A549 treated with Hydrocortisone at 1 μM for 4 hours (cell line): ENCODE measurements at places on chromosomes 12 and 14. TPM values are rescaled to one million over a fixed set of nuclear protein-coding genes. Genes with fewer than 3 reads are reported as not detected.

Gene FIGNL2
- total RNA-seq, result 0.18 to 0.28 TPM (median 0.26 TPM) in 5 replicates

Gene KRT81
- 3,045 to 4,083 TPM (median 3,944 TPM) in 5 replicates for total RNA-seq

Gene RNASE9
- total RNA-seq, result not detected in 5 replicates

Gene LRFN5
- not detected in 5 replicates for total RNA-seq

Gene WIF1
- not detected in 5 replicates for total RNA-seq

Gene PHETA1
- 7.5 to 9.8 TPM (median 9.2 TPM) in 5 replicates for total RNA-seq

Gene TMX1
- 31.7 to 55.1 TPM (median 38.1 TPM) in 5 replicates for total RNA-seq

Gene MYF6
- total RNA-seq, result not detected in 5 replicates

Gene NTF3
- total RNA-seq, result not detected in 5 replicates

Gene ARHGEF25
- total RNA-seq, result 4.2 to 6.7 TPM (median 5.7 TPM) in 5 replicates

Gene NOS1
- 0.46 to 0.63 TPM (median 0.51 TPM) in 5 replicates for total RNA-seq

Gene KCNC2
- total RNA-seq, result not detected in 5 replicates

Gene AQP6
- total RNA-seq, result 0.13 TPM in 1 of 5 replicates, not detected in the others

Gene DLGAP5
- total RNA-seq, result 24.4 to 41.4 TPM (median 29.0 TPM) in 5 replicates
